ENCODE measurements at places on chromosomes 1 and 21.
A peak's percentile ranks its signal among the peaks of the same experiment; 100 is the strongest.

GRCh38 chr1:53473463-53473862 lies 14.3 kb downstream of the DMRTB1 start:
- DNase-seq: no peak

GRCh38 chr1:30719406-30720270 lies 3.7 kb downstream of the MATN1 start:
- no peak for DNase-seq

DNA sequence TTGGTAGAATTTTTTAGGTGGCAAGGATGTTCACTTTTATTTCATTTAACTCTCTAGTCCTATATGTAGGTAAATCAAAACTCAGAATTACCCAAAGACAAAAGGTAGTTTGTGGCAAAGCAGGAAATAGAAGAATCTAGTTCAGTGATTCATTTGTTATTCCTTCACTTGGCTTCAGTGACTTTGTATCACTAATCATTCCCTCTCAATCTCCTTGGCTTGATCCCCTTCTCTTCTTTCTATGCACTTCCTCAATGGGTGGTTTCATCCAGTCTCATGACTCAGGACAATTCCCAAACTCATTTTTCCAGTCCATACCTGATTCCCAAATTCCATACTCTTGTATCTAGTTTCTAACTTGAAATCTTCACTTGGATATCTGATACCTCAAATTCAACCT lies 64.9 kb downstream of the PRKACB start:
- DNase-seq: no peak

- DNase-seq: peak; percentile 16
Observed at GRCh38 chr1:234544087-234544579, 65.2 kb upstream of the TARBP1 start.

DNA sequence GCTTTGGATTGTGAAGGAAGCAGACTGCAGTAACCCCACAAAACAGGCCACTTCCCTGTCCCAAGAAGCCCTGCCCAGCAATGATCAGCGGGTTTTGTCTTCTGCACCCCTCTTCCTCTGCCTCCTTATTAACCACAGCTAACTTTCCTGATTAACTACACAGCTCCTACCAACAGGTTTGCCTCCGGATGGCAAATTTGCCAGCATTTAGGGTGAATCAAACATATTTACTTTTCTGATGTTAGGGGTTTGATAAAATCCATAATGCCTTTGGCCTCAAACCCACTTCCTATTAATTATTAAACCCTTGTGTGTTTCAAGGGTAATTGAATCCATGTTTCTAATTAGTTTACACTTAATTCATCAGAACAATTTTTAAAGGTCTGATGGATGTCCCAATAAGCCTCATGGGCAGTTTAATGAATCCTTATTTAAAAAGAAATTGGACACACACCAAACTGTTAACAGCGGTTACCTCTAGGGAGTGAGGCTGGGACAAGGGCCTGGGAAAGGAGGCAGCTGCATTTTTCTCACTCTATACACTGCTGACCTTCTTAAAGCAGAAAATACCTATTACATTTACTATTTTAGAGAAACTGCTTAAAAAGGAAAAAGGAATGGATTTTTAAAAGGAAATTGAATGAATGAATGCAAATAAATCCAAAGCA lies 91.9 kb downstream of the CSMD2 start:
- DNase-seq: no peak

DNA sequence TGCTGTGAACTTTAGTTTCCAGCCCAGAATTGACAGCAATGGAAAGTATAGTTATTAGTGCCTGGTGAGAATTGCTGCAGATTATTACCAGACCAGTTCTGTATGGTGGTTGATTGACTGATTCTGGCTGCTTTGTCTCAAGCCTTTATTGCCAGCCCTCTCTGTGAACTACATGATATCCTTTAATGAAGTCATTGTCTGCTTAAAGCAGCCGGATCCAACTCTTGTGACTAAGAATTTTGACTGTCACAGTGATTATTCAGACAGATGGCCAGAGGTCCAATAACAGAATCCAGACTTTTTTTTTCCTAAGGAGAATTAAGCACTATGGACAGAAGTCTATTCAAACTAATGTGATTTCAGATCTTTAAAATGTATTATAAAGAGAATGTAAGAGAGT lies 1548.6 kb upstream of the B3GALT2 start:
- DNase-seq: no peak

DNA sequence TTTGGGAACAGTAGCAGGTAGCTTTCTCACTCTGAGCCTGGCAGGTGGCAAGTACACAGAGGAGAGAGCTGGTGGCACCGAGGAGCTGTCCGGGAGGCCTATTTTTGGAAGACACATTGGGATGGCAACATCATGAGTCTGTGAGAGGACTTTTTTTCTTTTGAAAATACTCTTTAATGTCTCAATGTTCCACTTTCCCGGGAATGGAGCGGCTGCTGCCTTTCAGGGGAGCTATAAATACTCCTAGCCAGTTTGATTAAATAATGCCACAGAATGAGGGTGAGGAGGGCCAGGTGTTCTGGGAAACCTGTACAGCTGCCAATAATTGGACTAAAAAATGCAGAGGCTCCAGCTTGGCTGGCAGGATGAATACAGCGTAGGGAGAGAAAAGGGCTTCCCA lies 93.3 kb upstream of the COG2 start:
- DNase-seq: no peak

DNA sequence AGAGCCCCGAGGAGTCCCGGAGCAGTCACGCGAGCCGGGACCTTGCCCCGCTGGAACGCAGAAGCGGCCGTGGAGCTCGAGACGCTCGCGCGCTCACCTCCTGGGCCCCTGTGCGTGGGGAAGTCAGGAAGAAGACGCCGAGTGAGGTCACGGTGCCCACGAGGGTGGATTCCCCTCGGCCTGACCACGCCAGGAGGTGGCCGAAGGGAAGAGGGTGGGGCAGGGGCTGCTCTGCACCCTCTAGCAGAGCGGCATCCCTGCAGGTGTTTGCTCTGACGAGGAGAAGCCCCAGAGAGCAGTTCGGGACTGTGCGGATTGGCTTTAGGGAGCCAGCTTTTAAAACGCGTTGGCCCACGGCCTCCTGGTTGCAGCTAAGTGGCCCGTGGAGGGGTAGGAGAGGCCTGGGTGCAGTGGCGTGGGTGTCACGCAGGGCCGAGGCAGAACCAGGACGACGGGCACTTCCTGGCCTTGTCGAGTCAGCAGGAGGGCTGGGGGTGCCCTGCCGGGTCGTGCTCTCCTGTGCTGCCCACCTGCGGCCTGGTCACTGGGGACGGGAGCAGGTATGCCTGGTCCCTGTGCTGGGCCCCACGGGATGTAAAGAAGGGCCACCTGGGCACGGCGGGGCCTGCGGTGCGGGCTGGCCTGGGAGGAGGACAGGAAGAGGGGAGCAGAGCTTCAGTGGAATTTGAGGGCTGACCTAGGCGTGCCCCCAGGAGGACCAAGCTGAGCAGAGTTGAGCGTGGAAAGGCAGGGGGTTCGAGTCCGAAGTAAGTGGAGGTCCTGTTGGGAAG lies 1.0 kb downstream of the PDXK start:
- DNase-seq: no peak

GRCh38 chr1:154744352-154745035 lies 125.6 kb downstream of the KCNN3 start:
- no peak for DNase-seq

DNA sequence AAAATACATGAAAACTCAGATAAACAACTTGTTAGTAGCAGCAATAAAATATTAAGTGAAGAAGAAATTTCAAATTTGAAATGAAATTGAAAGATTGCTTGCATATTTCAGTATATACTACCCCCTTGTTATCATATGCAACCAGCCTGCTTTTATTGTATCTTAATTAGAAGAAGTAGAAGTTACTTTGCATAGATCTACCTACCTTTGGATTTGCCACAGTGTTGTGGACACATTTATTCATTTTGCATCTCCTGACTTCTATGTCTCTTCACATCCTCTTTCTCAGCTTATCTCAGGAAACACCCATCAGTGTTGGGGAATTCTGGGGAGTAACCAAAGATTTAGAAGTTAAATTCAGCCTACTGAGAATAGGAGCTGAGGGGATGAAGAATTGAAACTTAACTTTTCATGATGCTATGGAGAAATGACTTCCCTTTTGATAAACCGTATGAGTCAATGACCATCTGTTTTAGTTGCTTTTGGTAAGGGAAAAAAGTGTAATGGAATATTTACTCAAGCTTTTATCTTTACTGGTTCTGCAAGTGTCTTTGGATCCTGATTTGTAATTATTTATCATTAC lies 96.9 kb downstream of the RGL1 start:
- no peak for DNase-seq

GRCh38 chr1:45879885-45880598 lies 76.6 kb downstream of the MAST2 start:
- no peak for DNase-seq

- no peak for DNase-seq
Observed at GRCh38 chr21:31612894-31613785, 46.4 kb upstream of the SOD1 start.

GRCh38 chr1:153597206-153597605 lies 15.7 kb downstream of the S100A16 start:
- no peak for DNase-seq

GRCh38 chr1:160647329-160647720 lies 481 bp upstream of the SLAMF1 start:
- no peak for DNase-seq

DNA sequence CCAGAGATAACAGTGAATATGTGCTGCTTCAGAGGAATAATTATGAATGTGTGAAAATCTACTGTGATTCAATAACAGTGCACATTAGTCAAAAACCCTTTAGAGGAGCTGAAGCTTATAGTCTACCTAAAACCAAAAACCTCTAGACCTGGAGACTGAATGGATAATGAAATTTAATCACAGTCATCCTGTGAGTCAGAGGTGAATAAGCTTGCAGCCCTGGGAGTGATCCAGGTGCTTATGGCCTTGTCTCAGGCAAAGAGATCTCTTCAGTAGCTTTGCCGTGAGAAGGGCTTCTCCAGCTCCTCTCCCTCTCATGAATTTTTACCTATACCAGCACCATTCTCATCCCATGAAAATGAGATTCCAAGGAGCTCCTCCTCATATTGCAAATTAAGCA lies 81.3 kb upstream of the RGS4 start:
- DNase-seq: no peak

- DNase-seq: peak; percentile 13
Observed at GRCh38 chr1:43367026-43367903, 546 bp downstream of the ELOVL1 start.

- no peak for DNase-seq
Observed at GRCh38 chr1:45465277-45465676, 25.7 kb downstream of the TESK2 start.

GRCh38 chr1:117346206-117346928 lies 20.9 kb upstream of the MAN1A2 start:
- no peak for DNase-seq

DNA sequence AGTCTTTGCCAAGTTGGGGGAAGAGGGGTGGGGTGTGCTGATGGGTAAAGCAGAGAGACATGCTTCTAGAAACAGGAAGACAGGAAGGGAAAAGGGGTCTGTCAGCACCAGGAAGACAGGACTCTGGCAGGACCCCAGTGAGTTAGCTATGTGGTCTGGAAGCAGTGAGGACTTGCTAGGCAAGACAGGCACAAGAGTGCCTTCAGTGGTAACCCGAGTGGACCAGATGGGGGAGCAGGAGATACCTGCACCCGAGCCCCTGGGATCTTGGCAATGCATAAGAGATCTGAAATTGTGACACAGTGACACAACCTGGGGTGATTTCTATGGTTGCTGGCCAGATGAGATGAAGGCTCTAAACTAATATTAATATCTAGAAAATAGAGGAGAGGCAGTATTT lies 7.0 kb downstream of the TLR5 start:
- no peak for DNase-seq

DNA sequence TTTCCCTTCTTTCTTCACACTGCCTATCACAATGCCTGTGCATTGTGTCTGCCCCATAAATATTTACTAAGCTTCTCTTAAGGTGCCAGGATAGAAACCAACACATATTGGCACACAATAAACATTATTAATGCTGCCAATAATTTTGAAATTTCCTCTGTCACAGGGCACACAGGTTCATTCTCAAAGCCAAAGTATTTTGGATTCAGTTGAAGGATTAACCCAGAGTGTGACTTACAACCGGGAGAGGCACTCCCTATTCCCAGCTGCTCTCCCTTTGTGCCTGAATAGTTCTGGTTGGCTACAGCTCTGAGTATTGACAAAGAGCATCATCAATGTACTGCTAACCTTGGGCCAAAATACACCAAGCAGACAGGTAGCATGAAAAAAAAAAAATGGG lies 46.6 kb upstream of the ATP1A1 start:
- DNase-seq: no peak

DNA sequence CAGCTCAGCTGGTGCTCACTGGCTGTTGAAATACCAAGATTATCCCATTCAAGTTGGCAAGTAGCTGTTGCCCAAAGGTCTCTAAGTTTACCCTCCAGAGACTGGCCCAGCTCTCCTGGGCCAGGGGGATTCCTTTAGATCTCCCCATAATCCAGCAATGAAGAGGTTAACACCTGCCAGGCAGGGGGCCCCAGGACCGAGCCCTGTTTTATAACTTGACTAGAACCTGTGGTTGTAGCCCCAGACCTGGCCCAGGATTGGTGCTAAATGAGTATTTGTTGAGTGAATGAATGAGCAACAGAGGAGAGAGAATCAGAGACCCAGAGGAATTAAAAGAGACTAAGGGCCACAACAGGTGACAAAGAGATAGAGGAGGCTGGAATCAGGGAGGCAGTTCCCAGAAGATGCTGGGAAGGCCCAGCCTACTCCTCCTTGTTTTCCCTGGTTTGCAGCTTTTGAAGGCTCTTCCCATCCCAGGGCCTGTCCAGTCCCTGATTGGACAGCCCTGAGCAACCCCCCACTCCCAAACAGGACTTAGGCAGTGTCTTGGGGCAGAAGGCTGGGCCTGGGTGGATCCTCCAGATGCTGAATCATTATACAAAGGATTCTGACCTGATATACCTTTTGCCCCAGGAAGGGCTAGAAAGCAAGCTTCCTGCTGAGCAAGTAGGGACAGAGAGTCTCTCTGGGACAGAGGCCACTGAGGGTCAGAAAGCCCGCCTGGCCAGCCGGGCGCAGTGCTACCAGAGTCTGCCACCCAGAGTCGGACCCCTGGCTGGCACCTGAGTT lies 2.4 kb upstream of the RHBG start:
- no peak for DNase-seq

DNA sequence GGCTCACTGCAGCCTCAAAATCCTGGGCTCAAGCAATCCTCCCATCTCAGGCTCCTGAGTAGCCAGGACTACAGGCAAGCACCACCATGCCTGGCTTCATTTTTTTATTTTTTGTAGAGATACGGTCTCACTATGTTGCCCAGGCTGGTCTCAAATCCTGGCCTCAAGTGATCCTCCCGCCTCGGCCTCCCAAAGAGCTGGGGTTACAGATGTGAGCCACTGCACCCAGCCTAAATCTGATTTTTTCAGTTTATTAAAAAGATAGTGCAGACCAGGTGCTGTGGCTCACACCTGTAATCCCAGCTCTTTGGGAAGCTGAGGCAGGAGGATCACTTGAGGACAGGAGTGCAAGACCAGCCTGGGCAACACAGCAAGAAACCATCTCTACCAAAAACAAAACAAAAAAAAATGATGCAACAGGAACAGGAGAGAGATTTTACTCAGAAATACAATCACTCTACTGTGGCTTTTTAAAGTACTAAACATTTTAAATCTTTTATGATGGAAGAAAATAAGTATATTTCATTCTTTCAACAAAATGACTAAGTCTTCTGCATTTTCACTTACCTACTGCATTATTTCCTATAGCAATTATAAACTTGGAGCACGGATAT lies 1.9 kb downstream of the PSMG1 start:
- no peak for DNase-seq

- DNase-seq: peak; percentile 52
Observed at GRCh38 chr1:175152006-175152652, 40.4 kb downstream of the KIAA0040 start.

Data from stimulated activated CD8-positive, alpha-beta memory T cell treated with anti-CD3 and anti-CD28 coated beads, Interleukin-2, amount 100 ng/mL, for 1 hour (primary cell).